ENCODE measurements at places on chromosomes 5 and 9.

DNA sequence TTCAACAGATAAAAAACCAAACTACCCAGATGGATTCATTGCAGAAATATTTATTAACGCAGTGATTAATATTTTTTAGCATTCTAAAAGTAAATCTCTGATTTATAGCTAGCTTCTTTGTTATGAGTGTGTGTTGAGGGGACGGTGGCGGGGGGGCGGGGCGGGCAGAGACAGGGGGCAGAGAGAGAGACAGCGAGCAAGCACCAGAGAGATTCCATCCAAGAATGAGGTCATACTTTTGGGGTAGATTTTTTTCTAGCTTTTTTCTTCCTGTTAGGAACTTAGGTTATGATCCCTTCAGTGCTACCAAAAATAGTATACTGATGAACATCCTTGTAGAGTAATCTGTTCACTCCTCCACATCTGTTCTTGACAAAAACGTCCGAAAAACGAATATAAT is 500 bp upstream of the ZNF883 start:
- DNase-seq = no peak

GRCh38 chr5:66340786-66341185 is 196.7 kb downstream of the SREK1 start:
- DNase-seq = no peak

- DNase-seq = no peak
Measured at GRCh38 chr9:101140764-101141163, 112.2 kb downstream of the PLPPR1 start.

DNA sequence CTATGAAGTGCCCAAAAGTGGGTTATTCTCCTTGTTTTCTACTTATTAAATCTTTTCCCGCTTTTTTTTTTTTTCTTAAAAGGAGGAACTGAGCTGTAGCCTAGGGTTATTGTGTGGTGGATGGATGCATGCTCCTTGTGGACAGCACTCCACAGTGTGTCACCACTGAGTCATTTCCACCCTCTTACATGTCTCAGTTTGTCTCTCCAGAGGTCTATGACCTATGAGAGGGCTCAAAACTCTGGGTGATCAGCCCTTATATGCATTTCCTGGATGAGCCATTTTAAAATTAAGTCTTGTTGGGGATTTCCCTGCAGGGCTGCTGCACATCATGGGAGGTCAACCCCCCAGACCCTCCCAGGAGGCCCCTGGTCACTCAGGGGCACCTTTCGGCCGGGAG is 102.2 kb upstream of the MOCS2 start:
- no peak for DNase-seq

DNA sequence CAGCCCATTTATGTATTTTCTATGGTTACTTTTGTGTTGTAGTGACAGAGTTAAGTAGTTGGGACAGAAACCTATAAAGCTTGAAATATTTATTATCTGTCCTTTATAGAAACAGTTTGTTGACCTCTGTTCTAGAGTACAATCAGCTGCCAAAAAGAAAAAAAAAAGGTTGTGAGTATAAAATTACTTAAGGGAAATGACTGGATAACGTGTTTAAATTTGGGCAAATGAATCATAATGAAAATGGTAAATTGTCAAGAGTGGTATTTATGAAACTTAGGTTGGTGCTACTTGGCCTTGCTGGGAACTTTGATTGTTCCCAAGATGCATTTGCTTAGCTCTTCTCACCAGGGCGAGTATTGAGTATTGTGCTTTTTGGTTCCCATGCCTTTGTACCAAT is 70.2 kb upstream of the IL6ST start:
- DNase-seq = no peak

GRCh38 chr5:39780347-39780746 is 355.6 kb upstream of the DAB2 start:
- DNase-seq = no peak

DNA sequence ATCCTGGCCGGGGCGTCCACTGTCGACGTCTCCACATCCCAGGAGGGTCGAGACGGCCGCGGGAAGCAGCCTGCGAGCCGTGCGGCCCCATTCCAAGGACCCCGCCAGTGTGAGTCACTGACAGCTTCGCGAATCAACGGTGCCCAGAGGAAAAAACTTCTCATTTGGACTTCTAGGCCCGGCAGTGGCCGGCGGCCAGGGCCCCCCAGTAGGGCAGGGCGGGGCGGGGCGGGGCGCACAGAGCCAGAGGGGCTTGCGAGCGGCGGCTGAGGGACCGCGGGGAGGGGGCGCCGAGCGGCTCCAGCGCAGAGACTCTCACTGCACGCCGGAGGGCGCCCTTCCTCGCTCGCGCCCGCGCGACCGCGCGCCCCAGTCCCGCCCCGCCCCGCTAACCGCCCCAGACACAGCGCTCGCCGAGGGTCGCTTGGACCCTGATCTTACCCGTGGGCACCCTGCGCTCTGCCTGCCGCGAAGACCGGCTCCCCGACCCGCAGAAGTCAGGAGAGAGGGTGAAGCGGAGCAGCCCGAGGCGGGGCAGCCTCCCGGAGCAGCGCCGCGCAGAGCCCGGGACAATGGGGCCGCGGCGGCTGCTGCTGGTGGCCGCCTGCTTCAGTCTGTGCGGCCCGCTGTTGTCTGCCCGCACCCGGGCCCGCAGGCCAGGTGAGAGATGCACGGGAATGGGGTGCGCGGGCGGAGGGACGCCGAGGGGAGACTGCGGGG is at the start of gene F2R:
Gene F2R (plus strand): TSS at position 391 of the 720 bp plus-strand sequence. CDS start 182 bp downstream, at position 573.
- DNase-seq = no peak

DNA sequence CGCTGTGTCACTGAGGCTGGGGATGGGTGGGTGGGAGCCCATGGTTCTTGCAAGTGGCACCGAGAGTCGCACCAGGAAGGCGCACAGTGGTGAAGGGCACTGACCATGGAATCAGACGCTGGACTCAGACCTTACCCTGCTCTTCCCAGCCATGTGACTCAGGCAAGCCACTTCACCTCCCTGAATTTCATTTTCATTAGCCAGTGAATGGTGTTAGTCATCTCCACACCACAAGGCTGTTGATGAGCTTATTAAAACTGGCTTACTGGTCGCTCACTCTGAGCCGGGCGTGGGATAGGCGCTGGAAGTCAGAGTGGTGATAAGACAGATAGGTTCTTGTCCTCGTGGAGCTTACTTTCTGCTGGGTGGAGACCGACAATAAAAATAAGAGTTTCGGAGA is 25.1 kb downstream of the FGF18 start:
- no peak for DNase-seq
